ENCODE measurements at places on chromosomes 11 and 22. TPM values are rescaled to one million over a fixed set of nuclear protein-coding genes. Genes with fewer than 3 reads are reported as not detected.

- no peak for DNase-seq
Measured at GRCh38 chr22:42217019-42217751, 53.3 kb downstream of the TCF20 start.

The CAPN5 gene
- total RNA-seq = 2.8 TPM

DNA sequence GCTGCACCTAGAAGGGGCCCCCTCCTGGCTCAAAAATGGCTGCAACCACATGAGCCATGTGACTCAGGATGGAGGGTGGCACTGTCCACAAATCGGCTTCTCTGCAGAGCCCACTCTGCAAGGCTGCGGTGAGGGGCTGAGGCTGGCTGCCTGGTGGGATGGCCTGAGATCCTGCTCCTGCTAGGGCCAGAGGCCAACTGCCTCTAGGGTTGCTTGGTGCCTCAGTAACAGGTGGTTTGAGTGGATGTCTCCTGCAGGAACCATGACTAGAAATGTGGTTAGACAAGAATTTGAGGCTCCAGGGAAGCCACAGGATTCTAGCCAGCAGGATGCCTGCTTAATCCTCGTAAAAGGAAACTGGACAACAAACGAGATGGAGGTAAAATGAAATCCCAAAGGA is 17.1 kb downstream of the PATZ1 start:
- DNase-seq = no peak

- DNase-seq = no peak
Measured at GRCh38 chr22:36778020-36778419, 2.1 kb upstream of the IFT27 start.

DNA sequence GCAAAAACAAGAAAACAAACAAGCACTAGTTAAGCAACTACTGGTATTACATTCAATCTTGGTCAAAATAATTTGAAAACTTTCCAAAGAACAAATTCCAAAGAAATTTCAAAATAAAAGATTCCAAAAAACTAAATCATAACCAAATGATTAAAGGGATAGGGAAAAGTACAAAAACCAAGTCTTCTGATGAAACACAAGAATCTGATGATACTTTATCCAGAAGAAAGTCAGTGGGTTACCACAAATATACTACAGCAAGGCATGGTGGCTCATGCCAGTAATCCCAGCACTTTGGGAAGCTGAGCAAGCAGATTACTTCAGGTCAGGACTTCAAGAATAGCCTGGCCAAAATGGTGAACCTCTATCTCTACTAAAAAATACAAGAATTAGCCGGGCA is 59.1 kb downstream of the NUP98 start:
- DNase-seq = no peak

The NCF4 gene
- 53.1 TPM for total RNA-seq

DNA sequence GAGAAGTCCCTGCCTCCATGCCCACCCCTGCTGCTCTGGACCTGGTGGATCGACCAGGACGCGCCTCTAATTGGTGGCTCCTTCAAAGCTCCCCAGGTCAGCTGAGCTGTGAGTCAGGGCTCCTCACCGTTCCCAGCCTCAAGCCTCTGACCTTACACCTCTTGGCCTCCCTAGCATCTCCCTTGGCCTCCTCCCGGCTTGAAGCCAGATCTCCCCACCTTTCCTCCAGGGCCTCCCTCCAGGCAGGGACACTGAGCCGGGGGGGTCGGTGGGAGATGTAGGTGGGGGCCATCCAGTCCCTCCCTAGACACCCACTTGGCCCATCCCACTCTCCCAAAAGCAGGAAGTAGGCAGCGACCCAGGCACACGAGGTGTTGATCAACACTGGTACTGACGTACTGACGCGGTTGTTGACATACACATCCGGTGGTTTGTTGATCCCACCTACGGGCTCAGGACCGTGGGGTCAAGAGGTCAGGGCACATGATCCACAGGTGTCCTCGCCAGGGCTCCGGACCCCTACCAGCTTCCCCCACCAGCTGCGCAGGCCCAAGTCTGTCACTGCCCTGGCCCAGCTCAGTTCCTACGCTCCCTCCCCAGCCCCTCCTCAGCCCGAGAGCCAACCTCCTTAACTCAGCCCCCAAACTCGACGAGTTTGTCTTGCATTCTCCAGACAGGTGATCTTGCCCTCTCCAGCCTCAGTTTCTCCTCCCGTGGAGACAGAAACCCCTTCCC is 802 bp downstream of the ATG2A start:
- DNase-seq = peak; percentile 66

DNA sequence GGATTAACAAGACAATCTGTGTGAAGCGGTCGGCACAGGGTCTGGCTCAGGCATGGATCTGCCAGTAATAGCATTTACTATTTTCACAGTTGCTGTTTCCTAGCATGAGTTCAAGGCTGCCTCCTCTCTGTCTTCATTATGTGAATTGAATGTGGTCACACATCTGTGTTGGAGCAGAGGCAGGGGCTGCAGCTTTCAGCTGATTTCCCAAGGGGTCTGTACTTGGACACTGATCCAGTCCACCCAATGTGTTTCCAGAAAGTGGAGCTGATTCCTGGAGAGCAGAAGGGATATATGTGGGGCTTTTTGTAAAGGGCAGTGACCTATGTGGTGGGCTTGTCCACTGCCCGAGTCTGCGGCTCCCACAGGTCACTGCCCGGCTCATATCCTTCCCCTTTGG is 3.5 kb upstream of the CELSR1 start:
- no peak for DNase-seq

The SLCO2B1 gene
- not detected for total RNA-seq

The TRIM51 gene
- not detected for total RNA-seq

DNA sequence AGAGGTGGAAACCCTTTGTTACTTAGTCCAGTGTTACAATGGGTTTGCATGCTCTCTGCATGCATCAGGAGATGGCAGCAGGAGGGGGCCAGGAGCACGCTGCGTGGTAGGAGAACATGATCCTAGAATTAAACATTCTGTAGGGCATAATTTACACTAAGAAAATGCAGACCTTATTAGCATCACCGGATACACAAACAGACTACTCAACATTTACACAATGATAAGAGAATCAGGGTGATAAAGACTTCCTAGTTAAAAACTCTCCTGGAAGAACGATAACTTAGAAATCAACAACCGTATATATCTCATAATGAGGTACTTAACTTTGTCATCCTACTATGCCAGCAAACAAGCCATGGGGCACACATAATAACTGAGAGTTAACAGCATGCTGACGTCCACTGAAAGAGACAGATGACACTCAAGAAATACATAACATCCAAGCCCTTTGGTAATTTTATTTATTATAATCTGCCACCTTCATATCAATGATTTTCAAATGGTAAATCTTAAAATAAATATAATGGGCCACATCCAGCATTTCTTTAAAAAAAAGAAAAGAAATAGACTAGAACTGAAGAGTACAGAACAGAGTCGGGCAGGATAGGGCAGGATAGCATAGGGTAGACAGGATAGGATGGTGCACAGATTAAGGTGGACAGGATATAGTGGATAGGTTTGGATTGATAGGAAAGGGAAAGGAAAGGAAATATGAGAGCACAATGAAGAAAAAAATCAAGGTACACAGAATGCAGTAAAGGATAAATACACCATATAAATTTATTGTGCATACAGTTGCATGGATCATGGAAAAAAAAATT is 27.5 kb downstream of the CADM1 start:
- no peak for DNase-seq

The EHF gene
- total RNA-seq = not detected

- DNase-seq = no peak
Measured at GRCh38 chr11:371051-371450, 1.8 kb downstream of the B4GALNT4 start.

- DNase-seq = no peak
Measured at GRCh38 chr11:34588701-34589100, 32.2 kb upstream of the EHF start.

- DNase-seq = no peak
Measured at GRCh38 chr11:133803026-133803425, 42.3 kb downstream of the SPATA19 start.

The SCN3B gene
- not detected for total RNA-seq

- peak; percentile 20 for DNase-seq
Measured at GRCh38 chr11:111378861-111379601, at the start of gene POU2AF1. Gene POU2AF1 (minus strand): TSS chr11:111379275. CDS start chr11:111379177, 98 bp downstream.

GRCh38 chr22:44363980-44364750 is 51.4 kb upstream of the SHISAL1 start:
- DNase-seq = no peak

The CRYBB3 gene
- total RNA-seq = not detected

The OR8H1 gene
- total RNA-seq = not detected

The NNMT gene
- not detected for total RNA-seq

The SNX32 gene
- 0.44 TPM for total RNA-seq

DNA sequence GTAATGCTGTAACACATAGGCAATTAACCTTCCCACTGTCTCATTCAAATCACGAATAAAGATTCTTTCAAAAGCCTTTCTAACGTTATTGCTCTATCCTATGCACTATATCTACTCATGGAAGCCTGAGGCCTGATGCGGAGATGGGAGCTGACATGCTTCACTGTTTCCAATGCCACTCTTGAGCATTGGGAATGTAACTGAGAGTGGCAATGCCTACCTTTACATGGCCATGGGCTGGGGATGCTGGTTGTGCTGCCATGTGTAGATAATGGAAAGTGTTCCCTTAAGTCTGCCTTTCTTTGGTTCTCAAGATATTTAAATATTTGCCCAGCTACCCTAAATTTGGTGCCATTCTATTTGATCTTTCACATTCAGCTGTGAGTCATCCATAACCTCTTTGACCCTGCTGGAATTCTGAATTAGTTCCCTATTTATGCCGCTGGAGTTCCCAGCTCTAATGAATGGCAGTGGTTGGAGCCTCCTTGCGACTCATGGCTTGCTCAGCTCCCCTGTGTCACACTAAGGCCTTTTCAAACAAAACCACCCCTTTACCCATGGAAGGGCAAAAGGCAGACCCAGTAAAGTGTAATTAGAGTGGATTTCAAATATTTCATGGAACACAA is 21.4 kb upstream of the DKK3 start:
- DNase-seq = no peak

The CCDC90B gene
- total RNA-seq = 35.9 TPM

DNA sequence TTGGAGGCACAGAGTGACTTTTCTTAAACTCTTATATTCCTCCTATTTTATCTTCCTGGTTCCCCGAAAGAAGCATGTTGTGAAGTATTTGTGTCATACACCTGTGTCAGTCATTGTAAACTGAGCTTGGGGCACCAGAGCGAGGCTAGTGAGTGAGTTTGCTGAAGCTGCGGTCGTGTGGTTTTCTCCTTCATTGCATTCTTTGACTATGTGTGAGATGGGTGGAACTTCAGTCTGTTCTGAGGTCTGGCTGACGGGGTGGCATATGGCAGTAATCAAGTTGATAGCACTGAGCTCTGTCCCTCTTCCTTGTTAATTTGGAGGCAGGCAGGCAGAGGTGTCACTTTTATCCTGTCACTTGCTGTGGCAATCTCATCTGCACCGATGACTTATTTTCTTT is 4.2 kb downstream of the VPS26B start:
- DNase-seq = no peak

DNA sequence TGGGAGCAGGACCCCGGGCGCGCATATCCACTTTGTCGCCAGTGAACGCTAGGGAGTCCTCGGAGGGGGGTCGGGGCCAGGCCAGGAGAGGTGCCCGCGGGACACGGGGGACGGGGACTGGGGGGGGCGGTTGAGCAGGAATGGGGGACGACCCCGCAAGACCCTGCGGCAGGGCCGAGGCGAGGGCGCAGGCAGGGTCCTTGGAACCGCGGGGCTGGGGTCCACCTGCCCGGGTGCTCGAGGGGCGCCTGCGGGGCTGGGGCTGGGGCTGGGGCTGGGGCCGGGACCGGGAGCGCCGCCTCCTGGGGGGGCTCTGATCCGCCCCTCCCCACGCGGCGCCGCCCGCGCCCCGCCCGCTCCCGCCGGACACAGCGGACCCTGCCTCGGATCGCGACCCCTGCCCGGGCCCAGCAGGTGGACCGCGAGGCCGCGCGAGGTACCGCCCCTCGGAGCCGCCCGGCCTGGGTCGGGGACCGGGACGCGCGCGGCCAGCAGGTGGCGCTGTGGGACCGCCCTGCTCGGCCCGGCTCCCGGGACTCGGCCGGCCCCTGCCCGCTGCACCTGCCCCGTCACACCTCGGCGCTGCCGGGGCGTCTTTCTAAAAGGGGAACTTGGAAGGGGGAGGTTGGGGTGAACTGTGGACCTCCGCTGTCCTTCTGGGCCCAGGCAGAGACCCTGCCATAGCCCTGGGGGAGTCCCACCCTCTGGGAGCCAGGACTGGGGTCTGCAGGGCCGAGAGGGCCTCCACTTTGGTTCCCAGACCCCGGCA is 11.0 kb downstream of the CRELD2 start:
- DNase-seq = peak; percentile 79

DNA sequence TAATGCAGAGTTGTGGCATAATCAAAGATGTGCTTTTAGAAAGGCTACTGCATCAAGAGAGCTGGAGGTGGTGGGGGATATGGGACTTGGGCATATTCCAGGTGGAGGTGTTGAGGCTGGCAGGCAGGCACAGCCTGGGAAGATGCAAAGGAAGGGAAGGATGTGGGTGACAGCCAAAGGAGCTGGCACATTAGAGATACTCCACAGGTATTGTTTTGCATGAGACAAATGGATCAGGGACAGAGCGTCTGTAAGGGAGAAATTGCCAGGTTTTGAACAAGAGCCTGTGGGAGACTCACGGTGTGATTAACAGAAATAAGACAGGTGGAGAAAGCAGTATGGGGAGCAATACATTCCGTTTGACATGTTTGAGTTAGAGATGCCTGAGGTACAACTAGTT is 263.7 kb downstream of the NELL1 start:
- DNase-seq = no peak

DNA sequence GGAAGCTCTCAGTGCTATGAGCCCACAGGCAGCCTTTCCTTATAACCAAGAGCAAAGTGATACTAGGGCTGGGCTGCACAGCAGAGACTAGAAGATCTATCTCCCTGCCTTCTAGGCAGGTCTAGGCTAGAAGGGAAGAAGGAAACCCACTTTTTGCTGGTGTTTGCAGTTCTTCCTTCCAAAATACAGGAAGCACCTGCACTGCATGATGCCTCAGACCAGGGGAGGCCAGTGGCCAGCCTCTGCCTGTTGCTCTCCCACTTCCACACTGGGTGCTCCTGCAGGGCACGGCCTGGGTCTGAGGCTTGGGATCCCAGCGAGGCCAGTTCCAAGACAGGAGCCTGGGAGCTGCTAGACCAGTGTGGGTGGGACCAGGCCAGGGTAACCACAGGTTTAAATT is 6.0 kb upstream of the UCP3 start:
- no peak for DNase-seq

DNA sequence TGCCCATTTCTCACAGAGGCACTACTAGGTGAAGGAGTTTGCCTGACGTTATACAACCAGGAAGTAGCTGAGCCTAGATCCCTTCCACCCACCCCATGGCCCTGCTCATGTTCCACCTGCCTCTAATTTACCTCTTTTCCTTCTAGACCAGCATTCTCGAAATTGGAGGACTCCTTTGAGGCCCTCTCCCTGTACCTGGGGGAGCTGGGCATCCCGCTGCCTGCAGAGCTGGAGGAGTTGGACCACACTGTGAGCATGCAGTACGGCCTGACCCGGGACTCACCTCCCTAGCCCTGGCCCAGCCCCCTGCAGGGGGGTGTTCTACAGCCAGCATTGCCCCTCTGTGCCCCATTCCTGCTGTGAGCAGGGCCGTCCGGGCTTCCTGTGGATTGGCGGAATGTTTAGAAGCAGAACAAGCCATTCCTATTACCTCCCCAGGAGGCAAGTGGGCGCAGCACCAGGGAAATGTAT is 14.1 kb downstream of the PIK3IP1 start:
- DNase-seq = peak; percentile 48

GRCh38 chr22:22424210-22424800 is 84.2 kb downstream of the ZNF280B start:
- no peak for DNase-seq
